ENCODE measurements at places on chromosomes 7 and 10. TPM values are rescaled to one million over a fixed set of nuclear protein-coding genes. Genes with fewer than 3 reads are reported as not detected.

The LSM8 gene
- total RNA-seq = 69.5 TPM

The GIMAP4 gene
- 1.3 TPM for total RNA-seq

The BPGM gene
- total RNA-seq = 20.0 TPM

The GTF2IRD1 gene
- total RNA-seq = 5.9 TPM

The SEPHS1 gene
- total RNA-seq = 35.2 TPM

The KIF20B gene
- 25.8 TPM for total RNA-seq

The DENND2A gene
- 10.8 TPM for total RNA-seq

The ADCYAP1R1 gene
- total RNA-seq = not detected

The SPDYE5 gene
- total RNA-seq = not detected

The GFRA1 gene
- 0.18 TPM for total RNA-seq

The PNLIP gene
- total RNA-seq = not detected

The GBX1 gene
- not detected for total RNA-seq
